Activated CD4-positive, alpha-beta T cell treated with anti-CD3 and anti-CD28 coated beads, Interleukin-2, amount 50 U/mL, for 24 hours (primary cell): ENCODE measurements at places on chromosomes 4 and X.

DNA sequence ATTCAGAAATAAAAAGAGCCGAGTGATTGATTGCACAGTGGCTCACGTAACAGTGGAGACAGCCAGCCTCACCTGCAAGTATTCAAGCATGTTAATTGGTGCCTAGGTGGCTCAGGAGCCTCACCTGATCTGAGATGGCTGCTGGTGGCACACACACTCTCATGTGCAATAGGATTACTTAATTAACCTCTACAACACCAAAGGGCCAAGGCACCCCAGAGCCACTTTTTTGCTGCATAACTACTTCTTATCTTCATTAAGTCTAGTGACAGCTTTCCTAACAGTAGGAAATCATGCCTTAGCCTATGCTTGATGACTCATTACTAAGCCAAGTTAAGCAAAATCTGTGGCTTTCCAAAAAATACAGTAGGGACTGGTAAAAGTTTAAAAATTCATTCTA is 117.3 kb upstream of the NOCT start:
- no peak for DNase-seq

GRCh38 chr4:2817701-2818350 is 24.9 kb downstream of the SH3BP2 start:
- no peak for DNase-seq

GRCh38 chrX:28472926-28473325 is 114.3 kb upstream of the IL1RAPL1 start:
- no peak for DNase-seq

DNA sequence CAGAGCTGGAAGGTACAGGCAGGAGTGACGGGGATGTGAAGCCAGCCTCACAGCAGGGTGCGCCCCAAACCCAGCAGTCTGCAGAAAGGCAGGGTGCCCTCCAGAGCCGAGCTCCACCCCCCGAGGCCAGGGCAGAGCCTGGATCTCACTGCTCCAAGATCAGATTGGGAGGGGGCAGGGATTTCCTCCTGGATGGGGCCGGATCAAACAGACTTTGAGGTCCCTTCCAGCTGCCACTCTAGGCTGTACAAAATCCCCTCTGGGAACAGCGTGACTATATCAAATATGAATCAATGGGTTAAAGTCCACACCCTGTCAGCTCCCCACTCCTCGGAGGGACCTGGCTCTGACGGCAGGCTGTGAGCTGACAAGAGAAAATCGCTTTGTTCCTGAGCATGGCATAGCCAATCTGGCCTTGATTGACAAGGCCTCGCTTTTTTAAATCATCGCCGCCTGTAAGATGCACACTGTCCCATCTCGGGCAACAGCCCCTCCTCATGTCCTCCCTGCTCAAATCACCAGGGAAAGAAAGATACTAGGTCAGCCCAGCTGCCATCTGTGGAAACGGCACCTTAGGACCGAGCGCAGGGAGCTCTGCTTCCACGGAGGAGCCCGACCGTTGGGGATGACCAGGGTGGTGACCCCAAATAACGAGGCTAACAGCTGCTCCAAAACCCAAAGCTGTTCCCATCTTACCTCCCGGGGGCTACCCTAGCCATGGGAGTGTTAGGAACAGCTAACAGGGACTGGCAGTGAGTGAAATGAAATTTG is 39.9 kb downstream of the PSAPL1 start:
- DNase-seq = no peak

GRCh38 chr4:137278431-137278830 is 253.9 kb downstream of the PCDH18 start:
- DNase-seq = no peak

DNA sequence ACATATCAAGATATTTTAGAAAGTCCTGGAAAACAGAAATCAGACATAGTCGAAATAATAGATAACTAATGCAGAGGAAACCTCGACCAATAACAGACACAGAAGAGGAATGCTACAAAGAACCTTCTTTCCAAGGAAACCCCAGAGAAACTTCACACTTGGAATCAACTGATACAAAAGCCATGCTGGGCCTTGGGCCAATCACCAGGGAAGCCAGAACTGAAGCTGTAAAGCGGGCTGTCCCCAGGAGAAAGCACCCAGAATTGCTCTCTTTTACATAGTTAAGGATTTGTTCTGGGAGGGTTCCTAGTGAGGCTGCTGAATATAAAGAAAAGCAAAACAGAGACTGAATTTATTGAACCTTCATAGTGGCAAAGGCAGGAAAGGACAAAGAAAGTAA is 100.5 kb downstream of the PRDM5 start:
- no peak for DNase-seq
